ENCODE measurements at places on chromosomes 5 and 9.
A peak's percentile ranks its signal among the peaks of the same experiment; 100 is the strongest.

DNA sequence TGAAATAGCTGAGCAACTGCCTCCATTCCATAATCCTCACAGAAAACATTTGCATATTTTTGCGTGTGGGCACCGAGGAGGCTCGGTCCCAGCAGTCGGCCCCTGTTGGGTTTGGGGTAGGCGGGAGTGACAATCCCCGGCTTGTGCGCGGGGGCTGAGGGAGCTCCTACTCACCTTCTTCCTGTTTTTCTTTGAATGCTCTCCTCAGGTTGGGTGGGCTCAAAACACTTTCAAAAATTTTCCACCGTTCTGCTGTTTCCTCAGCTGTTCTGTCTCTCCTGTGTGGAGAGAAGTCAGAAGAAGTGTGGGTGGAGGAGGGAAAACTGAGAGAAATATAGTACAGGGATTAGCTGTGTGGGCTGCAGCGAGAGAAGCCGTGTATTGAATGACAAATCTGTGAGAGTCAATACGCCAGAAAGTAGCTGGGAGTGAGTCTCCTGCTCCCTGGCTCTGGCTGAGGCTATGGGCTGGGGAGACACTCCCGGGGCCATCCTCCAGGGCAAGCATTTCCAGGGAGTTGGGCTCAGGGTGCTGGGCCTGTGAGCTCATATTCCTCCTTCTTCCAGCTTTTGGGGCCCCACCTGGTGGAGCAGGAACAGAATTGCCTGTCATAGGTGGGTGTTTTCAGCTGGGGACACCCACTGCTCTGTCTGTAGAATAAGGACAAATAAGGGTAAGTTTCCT, 84.7 kb downstream of the CMYA5 start:
- DNase-seq, result no peak

DNA sequence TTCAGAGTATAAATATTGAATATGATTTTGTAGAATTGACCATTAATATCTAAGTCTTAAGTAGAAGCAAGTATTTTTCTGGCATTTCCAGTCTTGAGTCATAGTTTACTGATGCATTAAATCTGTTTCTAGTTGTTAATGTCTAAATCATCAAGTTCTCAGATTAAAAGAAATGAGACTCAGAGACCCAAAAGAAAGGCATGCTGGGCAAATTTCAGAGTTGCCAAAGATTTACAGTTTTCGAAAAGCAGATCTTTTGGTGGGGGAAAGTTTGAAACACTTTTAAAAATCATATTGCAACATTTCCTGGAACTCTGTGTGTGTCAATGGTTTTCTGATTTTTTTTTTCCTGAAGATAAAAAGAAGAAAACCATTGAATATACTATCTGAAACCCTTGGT, 60.9 kb downstream of the ANKRD55 start:
- no peak for DNase-seq

DNA sequence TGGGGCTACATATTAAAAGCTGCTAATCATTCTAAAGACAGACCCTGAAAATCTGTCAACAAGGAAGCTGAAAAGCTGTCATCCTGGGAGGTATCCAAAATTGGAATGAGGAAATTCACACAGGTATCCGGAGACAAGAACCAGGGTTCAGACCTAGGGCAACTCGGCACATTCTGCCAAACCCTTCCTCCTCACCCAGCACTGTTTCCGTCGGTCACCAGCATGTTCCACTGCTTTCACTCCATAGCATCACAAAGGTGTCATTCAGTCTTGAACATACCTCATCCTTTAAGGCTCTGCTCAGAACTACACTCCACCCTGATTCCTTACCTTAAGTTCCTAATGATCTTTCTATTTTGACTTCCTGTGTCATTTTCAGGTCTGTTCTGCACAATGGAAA, 153.1 kb upstream of the RASA1 start:
- no peak for DNase-seq

DNA sequence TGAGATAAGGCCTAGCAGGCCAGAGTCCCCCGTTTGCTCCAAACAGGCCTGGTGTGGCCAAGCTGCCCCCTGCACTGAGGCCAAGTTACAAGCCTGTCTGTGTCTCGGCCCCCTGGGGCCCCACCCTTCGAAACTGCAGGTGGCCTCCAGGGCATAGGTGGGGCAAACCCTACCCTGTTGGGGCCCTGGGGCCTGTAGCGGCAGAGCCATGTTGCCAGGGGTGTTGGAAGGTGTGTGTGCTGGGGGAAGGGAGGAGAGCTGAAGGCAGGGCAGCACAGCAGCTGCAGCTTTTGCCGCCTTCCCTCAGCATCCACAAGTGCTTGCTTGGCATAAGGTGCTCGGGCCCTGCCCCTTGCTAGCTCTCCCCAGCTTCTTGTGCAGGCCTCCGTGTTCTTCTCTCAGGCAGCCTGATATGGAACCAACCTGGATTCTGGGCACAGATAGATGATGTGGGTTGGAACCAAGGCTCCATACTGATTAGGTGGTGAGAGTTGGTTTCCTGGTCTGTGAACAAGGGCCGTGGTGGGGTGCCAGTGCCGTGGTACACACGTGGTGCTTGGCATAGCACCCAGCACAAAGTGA, 12.7 kb downstream of the IRF1 start:
- no peak for DNase-seq

- DNase-seq, result no peak
Observed at GRCh38 chr5:157164521-157164920, 1.5 kb downstream of the GARIN3 start.

GRCh38 chr5:6246820-6247437, 131.4 kb downstream of the MED10 start:
- no peak for DNase-seq

DNA sequence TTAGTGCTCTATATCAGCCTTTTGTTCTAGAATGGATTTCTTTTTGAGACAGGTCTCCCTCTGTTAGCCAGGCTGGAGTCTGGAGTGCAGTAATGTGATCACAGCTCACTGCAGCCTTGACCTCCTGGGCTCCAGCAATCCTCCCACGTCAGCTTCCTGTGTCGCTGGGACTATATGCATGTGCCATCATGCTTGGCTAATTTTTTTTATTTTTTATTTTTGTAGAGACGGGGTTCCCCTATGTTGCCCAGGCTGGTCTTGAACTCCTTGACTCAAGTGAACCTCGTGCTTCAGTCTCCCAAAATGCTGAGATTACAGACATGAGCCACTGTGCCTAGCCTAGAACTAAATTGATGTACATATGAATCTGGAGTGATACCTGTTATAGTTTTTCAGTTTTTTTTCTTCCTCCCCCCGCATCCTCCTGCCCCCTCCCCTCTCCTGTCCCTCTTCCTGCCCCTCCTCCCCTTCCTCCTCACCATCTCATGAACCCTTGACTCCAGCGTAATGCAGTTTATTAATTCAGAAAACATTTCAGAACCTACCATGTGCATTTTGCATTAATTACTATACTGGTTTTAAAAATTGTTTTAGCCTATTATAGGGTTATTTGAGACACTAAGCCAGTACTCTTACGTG, 37.4 kb upstream of the TNFAIP8 start:
- no peak for DNase-seq

GRCh38 chr5:166370928-166371690, 1920.3 kb upstream of the WWC1 start:
- DNase-seq, result peak; percentile 22

- no peak for DNase-seq
Observed at GRCh38 chr5:133425222-133425621, 187.1 kb downstream of the FSTL4 start.

- peak; percentile 79 for DNase-seq
Observed at GRCh38 chr5:20678814-20679298, 690.9 kb upstream of the CDH18 start.

GRCh38 chr5:16855485-16855884, 80.6 kb downstream of the MYO10 start:
- no peak for DNase-seq

- DNase-seq, result no peak
Observed at GRCh38 chr5:95841914-95842812, 19.6 kb upstream of the GLRX start.

- DNase-seq, result no peak
Observed at GRCh38 chr5:164505791-164506190, 1000.4 kb downstream of the MAT2B start.

- no peak for DNase-seq
Observed at GRCh38 chr9:124001458-124001799, 10.1 kb upstream of the LHX2 start.

- DNase-seq, result no peak
Observed at GRCh38 chr5:159891371-159891770, 24.9 kb upstream of the ADRA1B start.

GRCh38 chr9:93569621-93570174, 6.7 kb upstream of the PHF2 start:
- DNase-seq, result no peak

DNA sequence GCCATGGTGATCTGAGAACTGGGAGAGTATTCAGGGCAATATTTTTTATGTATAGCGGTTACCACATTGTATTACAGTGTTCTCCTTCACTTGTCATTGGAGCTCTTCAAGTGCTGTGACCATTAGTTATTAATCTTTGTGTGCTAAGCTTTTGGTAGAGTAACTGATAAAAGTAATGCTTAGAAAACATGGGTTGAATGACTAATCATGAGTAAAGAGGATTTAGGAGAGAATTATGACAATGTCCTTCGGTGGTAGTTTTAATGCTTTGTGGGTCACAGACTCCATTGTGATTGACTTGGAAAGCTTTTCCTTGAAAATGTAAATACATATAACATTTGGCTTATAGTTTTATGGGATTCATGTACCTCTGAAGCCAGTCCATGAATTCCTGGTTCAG, 21.4 kb downstream of the TGFBR1 start:
- DNase-seq, result no peak

DNA sequence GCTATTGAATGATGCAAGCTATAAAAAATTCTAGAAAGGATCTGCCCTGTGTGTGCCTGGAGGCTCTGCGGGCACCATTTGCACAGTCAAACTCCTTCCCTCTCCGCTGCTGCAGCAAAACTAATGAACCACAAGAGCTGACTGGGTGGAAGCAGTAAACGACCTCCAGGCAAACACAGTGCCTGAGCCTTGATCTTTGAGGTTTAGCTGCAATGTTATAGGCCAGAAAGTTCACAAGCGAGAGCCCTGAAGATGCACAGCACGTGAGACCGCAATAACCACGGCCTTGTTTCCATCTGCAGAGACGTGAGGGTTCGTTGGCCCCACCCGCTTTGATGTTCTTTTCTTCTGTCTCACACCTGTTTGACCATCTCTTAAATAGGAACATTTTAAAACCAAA, 69.2 kb upstream of the S1PR3 start:
- DNase-seq, result no peak

DNA sequence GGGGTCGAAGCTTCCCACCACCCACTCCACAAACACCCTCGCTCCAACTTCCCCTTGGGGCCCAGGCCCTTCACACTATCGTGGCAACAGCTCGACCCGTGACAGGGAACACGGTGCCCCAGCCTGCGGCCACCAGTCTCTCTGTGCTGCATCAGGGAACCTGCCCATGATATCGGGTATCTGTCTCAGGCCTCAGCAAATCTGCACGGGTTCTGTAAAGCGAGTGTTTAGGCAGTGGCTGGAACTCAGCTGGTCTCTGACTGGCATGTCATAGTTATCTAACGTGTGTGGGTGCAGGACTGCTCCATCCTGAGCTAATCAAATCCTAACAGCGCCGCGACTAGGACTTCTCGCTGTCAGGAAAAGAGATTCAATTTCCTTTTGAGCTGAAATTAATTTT, 42.9 kb downstream of the DBH start:
- no peak for DNase-seq

- DNase-seq, result no peak
Observed at GRCh38 chr5:137308311-137308710, 190.8 kb downstream of the SPOCK1 start.

GRCh38 chr5:123007754-123008153, 28.8 kb downstream of the PPIC start:
- DNase-seq, result no peak

- DNase-seq, result no peak
Observed at GRCh38 chr5:149953436-149954121, 7.0 kb upstream of the SLC26A2 start.

- DNase-seq, result no peak
Observed at GRCh38 chr5:164362835-164363234, 857.4 kb downstream of the MAT2B start.

DNA sequence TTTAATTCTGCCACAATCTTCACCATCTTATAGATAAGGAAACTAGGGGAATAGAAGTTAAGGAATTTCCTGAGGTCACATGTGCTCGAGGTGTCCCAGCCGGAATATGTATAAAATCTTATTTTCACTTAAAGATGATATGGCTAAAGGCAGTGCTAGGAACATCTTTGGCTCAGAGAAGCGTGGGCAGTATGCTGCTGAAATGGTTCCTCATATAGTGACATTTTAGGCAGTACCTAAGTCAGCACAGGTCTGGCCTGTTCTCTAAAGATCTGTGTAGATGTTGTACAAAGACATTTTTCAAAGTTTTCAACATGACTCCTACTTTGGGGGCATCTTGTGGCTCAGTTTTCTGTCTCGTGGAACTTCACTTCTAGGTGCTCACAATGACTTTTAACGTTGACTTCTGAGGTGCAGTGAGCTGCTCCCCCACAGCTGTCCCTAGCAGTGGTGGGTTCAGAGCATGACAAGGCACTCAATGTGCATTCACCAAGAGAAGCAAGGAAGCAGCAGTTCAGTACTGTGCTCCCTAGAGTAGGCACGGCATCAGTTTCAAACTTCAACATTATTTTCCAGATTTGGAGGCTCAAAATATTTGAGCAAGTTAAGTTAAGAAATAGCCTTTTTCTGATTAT, 40.3 kb downstream of the TNFAIP8 start:
- no peak for DNase-seq

DNA sequence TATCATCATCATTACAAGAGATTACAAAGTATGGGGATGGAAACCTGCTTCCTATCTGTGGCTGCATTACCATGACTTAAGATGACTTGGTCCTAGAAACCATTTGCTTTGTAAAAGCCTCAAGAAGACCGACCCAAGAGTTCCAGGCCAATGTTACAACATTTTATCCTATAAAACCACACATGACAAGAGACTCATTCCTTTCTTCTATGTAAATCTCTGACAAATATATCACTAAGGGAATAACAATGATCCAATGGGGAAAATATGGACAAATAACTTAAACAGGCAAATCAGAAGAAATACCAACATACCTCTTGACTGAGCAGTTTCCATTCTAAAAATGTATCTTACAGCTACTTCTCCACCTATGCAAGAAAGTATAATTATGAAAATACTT, 44.3 kb upstream of the VPS13A start:
- no peak for DNase-seq

GRCh38 chr5:125833398-125833797, 589.8 kb upstream of the GRAMD2B start:
- no peak for DNase-seq

- DNase-seq, result no peak
Observed at GRCh38 chr5:34685485-34686165, 29.5 kb downstream of the RAI14 start.

GRCh38 chr5:1265026-1265425, 29.8 kb downstream of the TERT start:
- no peak for DNase-seq

- no peak for DNase-seq
Observed at GRCh38 chr9:134348404-134349155, 22.3 kb downstream of the RXRA start.

GRCh38 chr5:10229306-10230048, 20.2 kb downstream of the ATPSCKMT start:
- no peak for DNase-seq

- DNase-seq, result no peak
Observed at GRCh38 chr5:170860818-170861666, 776 bp upstream of the RANBP17 start.
